ENCODE measurements at places on chromosomes 6 and 20.

DNA sequence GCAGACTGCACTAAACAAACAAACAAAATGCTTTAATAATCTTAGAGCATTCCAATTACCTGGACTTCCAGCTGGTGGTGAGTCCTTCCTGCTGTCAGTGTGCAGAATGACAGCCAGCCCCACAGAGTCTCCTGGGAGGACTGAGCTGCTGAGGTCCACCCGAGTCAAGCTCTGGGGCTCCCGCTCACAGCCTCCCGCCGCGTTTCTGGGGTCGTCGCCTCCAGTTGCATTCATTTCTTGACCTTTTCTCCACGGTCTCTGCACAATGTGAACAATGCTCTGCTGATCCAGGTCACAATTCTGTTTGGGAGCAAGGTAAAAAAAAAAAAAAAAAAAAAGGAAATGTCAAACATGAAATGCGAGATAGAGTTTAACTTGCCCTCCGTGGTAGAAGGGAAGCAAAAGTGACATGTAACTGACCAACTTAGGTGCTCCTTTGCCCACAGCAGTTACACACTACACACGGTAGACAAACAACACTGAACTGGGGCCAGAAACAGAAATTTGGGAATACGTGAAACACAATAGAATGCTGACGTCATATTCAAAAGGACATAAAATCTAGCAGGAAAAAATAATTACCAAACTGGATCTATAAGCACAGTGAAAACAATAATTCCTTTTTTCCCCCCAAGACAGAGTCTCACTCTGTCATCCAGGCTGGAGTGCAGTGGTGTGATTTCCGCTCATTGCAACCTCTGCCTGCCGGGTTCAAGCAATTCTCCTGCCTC lies 464.9 kb downstream of the PRKN start:
- DNase-seq = no peak

GRCh38 chr6:85452441-85452881 lies 2.6 kb downstream of the NT5E start:
- DNase-seq = no peak

DNA sequence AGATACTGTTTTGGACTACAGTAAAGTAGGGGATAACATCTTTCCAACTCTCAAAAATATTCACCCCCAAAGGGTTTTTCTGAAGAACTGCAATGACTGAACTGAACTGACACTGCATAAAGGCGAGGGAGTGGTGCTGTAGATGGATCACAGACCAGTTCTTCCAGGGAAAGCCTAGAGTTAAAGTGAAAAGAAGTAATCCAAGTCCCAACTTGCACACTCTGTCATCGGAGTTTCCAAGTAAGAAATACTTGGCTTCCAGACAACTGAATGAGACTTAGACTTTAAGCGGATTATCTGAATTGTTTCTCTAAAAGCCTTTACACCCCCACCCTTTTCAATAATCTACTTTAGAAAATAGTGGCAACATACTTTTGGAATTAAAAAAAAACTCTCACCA lies 134.1 kb upstream of the PREP start:
- DNase-seq = no peak

DNA sequence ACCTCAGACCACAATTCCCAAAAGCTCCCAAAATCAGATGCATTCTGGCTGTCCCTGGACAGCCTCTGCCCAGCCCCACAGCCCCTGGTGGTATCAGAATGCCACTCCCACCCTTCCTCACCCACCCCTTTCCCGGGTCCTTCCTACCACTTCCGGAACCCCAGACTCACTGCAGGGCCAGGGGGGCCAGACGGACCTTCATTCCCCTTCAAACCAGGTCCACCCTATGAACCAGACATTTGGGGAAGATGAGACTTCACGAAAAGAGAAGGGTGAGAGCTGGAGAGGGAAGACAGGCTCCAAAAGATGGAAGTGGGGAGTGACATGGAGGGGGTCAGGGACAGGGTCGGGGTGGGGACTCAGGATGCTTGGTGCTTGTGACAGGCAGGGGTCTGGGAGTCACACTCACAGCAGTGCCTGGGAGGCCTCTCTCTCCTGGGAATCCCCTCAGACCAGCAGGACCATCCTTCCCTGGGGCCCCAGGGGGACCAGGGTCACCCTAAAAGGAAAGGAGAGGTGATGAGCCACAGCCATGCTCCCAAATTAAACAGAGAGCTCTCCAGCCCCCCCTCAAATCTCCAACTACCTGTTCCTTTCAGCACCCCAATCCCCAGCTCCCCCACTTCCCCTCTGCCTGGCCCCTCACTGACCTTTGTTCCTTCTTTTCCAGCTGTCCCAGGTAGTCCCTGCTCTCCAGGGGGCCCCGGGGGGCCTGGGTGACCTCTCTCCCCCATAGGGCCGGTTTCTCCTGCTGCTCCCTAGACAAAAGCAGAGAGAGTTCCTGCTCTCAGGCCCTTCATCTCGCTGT lies 20.2 kb downstream of the COL11A2 start:
- no peak for DNase-seq

GRCh38 chr6:85641522-85641896 lies 1.2 kb downstream of the SYNCRIP start:
- DNase-seq = no peak

GRCh38 chr20:38961530-38962043 lies 557 bp upstream of the DHX35 start:
- DNase-seq = no peak

DNA sequence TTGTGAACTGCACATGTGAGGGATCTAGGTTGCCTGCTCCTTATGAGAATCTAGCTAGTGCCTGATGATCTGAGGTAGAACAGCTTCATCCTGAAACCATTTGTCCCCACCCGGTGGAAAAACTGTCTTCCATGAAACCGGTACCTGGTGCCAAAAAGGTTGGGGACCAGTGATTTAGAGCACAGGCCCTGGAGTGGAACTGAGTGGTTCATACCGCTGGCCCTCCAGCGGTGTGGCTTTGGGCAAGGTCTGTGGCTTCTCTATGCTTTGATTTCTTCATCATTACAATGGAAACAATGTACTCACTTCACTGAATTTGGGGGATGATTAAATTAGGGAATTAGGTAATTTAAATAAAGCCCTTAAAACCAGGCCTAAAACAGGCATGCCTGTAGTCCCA lies 36.3 kb downstream of the CD164 start:
- DNase-seq = no peak

Data from DMS153 (cell line).